ENCODE measurements at places on chromosomes 6 and 20.

- DNase-seq = no peak
Measured at GRCh38 chr6:50925981-50926380, 107.3 kb downstream of the TFAP2B start.

DNA sequence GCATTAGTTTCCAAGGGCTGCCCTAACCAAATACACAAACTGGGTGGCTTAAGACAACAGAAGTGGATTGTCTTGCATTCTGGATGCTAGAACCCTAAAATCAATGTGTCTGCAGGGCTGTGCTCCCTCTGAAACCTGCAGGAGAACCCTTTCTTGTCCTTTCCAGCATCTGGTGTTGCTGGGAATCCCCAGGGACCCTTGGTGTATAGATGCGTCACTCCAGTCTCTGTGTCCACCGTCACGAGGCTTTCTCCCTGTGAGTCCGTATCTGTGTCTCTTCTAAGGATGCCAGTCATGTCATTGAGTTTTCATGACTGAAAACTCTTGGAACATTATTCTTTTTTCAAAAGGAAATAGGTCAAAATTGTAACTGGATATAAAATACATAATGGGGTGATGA lies 142.9 kb downstream of the RNASET2 start:
- DNase-seq = no peak

GRCh38 chr20:9108260-9108659 lies 39.4 kb downstream of the PLCB4 start:
- DNase-seq = no peak

DNA sequence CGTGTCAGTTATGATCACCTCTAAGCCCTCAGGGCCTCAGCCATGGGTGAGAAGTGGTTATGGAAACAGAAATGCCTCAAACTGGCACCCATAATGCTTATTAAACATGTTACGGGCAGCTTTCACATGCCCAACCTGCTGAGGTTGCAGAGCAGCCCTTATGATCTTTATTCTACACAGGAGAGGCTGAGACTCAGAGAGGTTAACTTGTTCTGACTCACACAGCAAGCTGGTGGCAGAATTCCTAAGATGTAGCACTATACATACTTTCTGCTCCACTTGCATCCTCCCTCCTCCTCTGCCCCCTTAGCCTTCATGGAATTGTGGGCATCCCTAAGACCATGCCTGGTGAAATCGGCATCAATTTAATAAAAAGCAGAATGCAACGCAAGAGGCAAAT lies 34.7 kb upstream of the IGF2R start:
- DNase-seq = no peak

GRCh38 chr20:53995949-53996348 lies 74.4 kb downstream of the BCAS1 start:
- DNase-seq = no peak

- DNase-seq = no peak
Measured at GRCh38 chr20:13094976-13095375, 86.2 kb downstream of the SPTLC3 start.

DNA sequence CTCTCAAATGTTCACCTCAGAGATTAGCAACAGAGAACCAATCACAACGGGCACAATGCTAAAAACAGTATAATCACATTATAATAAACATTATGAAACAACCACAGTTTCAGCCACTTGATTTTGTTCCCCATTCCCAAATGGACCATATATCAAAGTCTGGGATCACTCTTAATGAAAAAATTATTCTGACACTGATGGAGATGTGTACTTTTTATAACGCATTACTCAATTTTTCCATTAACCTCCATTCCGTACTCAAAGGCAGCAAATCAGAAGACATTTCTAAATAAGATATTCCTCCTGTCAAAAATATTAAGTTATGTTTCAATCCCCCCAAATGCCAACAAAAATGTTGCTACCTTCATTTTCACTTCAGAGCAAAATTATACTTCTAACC lies 2.8 kb downstream of the CPNE1 start:
- no peak for DNase-seq

DNA sequence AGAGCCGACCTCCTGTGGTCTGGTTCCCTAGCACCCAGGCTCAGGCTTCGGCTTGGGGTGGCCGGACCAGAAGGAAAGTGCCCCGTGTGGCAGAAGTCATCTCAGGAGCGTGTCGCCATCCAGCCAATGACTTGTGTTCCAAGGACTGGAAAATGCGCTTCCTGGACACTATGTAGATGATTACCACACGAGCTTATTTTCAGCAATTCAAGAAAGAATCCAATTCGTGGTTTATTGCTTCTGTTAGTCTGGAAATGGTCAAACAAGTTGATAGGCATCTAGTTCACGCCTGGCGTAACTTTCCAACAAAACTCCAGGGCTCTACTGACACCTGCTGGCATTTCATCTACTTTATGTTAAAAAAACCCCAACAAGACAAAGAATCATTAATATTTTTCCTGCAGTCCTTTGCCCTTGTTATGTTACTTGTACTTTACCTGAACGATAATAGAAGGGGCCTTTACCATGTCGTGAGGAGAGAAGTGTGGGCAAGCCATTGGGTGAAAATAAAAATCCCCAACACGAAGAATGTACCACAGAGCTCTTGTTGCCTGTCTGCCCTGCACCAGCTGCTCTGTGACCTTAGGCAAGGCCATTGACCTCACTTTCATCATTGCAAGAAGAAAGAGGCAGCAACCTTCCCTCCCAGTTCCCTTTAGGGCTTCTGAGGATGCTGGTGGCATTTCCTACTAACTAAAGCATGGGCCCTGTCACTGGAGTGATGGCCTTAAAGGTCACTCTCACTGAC lies 154.7 kb upstream of the LAMP5 start:
- no peak for DNase-seq

DNA sequence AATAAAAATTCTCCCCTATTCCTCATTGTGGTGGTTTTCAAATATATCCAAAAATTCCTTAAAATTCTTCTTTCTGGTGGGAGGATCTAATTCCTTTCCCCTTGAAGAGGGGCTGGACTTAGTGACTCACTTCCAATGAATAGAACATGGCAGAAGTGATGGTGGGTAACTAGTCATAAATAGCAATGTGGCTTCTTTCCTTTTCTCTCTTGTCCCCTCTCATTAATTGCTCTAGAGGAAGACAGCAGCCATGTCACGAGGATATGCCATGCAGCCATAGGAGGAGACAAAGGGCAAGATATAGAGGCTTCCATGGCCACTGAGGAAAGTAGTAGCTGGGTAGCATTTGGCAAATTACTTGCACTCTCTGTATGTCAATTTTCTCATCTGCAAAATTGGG lies 5.9 kb downstream of the VNN2 start:
- no peak for DNase-seq

DNA sequence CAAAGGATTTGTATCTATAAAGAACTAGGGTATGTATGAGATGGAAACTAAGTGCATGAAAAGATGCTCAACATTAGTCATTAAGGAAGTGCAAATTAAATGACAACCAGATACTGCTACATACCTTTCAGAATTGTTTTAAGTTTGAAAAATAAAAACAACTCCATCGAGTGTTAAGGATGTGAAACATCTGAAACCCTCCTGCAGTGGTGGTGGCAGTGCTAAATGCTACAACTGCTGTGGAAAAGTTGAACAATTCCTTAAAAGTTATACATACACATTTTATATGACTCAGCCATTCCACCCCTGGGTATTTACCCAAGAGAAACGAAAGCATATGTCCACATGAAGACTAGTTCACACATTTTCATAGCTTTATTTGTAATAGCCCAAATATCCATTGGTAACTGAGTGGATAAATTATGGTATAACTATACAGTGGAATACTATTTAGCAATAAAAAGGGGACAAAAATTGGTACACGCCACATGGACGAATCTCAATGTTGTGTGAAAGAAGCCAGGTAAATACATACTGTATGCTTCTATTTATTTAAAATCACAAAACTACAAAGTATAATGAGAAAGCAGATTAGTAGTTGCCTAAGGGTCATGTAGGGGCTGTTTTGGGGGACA lies 10.6 kb downstream of the ARMH2 start:
- no peak for DNase-seq

- no peak for DNase-seq
Measured at GRCh38 chr20:52269321-52269720, 77.7 kb upstream of the ZFP64 start.

GRCh38 chr6:166908811-166909210 lies 47.5 kb downstream of the RNASET2 start:
- DNase-seq = no peak

DNA sequence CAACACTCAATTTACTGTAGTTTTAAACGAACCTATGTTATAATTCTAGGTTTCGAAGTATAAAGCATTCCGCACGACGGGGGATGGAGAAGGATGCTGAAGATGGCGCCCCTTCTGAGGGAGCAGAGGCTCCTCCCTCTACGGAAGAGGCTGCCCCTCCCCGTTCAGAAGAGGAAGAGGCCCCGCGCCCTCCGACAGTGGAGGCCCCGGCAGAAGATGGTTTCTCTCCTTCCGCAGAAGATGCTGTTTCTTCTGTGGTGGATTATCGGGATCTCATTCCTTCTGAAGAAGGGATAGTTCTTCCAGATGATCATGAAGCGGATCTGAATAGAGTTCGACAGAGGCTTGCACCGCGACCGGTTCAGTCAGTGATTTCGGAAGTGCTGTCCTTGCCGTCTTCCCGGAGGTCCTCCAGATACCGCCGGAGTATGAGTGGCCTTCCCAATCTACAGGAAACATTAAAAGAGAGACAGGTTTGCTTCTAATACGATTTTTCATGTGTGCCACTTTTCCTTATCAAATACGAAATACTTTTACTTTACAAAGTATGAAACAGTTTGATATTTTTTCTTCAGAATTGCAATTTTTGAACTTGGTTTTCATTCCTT lies 7.7 kb downstream of the DNAH8 start:
- DNase-seq = no peak

- DNase-seq = no peak
Measured at GRCh38 chr6:35435074-35435837, 16.9 kb upstream of the FANCE start.

DNA sequence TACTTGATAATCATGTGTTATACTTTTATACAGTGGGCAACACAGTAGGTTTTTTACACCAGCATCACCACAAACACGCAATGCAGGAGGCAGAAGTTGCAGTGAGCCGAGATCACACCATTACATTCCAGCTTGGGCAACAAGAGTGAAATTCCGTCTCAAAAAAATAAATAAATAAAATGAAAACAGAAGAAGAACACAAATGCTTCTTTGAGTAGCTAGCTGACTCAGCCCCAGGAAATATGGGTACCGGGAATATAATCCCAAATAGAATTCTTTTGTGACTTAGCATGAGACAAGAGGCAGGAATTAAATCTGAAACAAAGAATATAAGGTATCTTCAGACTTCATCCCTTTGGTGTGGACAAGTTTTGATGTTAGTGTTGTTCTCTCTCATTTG lies 164.2 kb upstream of the ATXN1 start:
- no peak for DNase-seq

GRCh38 chr6:142045380-142046278 lies 87.1 kb upstream of the GJE1 start:
- DNase-seq = no peak

GRCh38 chr6:13372688-13373487 lies 44.6 kb upstream of the TBC1D7 start:
- DNase-seq = no peak

GRCh38 chr20:34235875-34236274 lies 5.3 kb upstream of the ASIP start:
- DNase-seq = no peak

GRCh38 chr6:110319843-110320242 lies 38.3 kb downstream of the METTL24 start:
- DNase-seq = no peak

GRCh38 chr20:25407311-25408169 lies at the start of gene GINS1:
GINS1 (plus strand) TSS chr20:25407673; CDS start chr20:25407821, 148 bp downstream.
- peak; percentile 87 for DNase-seq

DNA sequence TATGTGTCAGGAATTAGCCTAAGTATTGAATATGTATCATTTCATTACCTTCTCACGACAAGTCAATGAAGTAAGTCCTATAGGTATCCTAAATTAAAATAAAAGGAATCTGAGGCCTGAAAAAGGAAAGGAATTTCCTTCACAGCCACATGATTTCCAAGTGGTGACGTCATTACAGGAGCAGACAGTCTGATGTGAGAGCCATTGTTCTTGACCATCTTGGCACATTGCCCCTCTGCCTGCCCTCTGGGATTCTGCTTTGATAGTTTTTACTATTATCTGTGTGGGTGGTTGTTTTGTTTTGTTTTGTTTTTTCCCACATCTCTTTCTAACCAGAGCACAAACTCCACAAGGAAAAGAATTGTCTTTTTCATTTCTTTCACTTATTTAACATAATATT lies 219.8 kb upstream of the UFL1 start:
- no peak for DNase-seq

DNA sequence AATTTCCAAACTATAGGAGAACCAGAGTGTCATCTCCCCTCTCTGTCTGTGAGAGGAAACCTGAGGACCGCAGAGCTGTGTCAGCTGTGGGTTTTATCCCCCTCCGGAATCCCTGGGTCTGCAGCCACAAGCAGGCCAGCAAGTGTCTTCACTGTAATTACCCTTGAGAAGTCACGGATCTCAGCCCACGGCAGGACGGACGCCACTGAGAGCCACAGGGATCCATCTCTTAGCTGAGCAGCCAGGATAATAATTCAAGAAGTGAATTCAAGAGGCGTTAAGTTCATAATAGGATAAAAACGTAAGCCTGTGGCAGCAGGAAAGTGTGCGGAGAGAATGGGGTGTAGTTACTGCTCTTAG lies 37.0 kb downstream of the DLL1 start:
- DNase-seq = no peak

DNA sequence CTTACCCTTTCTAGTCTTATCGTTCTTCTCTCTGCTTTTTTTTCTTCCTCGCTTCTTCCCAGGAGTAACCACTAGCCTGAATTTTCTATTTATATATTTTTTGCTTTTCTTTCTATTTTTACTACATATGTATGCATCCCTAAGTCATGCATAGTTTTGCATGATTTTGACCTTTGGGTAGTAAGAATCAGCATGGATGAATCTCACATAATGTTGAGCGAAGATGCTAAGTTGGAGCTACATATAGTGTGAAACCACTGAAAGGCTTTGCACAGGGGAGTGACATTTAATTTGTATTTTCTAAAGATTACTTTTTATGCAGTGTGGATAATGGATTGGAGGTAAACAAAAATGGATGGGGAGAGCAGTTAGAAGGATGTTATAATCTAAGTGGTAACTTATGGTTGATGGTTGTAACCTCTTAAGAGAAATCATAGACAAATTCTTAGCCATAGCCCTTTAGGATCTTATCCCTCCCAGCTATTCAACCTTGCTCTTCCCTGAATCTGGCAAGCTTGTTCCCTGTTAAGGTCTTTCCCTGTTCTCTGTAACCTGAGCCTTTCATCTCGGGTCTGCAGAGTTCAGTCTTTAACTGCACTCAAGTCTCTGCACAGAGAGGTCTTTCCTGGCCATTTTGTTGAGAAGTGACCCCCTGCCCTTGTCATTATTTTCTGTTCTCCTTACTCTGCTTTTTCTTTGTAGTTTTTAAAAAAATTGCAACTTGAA lies 18.0 kb downstream of the PEX7 start:
- no peak for DNase-seq

DNA sequence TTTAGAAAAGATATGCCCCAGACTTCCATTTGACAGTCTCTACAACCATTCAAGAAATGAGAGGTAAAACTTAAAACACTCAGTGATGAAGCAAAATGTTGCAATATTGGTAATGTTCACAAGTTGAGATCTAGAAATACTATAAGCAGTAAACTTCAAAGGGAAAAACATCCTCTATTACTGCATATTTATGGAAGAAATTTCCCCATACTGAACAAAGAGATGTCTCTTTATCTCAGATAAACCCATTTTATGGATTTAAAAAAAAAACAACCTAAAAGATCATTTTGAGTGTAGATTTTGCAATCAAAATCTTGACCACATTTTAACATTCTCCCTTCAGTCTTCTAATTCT lies 177.8 kb upstream of the TAB2 start:
- no peak for DNase-seq

Data from GM18507 (cell line).